ENCODE measurements at places on chromosomes 16 and 17. TPM values are rescaled to one million over a fixed set of nuclear protein-coding genes. Genes with fewer than 3 reads are reported as not detected.

DNA sequence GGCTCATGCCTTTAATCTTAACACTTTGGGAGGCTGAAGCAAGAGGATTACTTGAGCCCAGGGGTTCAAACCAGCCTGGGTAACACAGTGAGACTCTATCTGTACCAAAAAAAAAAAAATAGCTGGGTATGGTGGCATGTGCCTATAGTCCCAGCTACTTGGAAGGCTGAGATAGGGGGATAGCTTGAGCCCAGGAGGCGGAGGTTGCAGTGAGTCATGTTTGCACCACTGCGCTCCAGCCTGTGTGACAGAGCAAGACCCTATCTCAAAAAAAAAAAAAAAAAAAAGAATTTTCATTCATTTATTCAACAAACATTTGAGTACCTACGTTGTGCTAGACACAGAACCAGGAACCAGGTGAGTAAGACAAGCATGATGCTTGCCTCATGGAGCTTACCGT, 73.6 kb upstream of the MRTFB start:
- no peak for DNase-seq
- H3K4me1 ChIP-seq = peaks cover 24% of the 10 kb centered on the region
- H3K36me3 ChIP-seq = no peaks in the 10 kb centered on the region
- H3K4me3 ChIP-seq = no peak overlapping the region

GRCh38 chr16:4388271-4389021, 16.8 kb downstream of the VASN start:
- no peaks in the 10 kb centered on the region for H3K36me3 ChIP-seq
- no peak for DNase-seq
- H3K27ac ChIP-seq = no peak overlapping the region
- no peak overlapping the region for H3K4me3 ChIP-seq
- H3K27me3 ChIP-seq = no peaks in the 10 kb centered on the region
- H3K4me1 ChIP-seq = no peaks in the 10 kb centered on the region

- H3K4me3 ChIP-seq = no peak overlapping the region
- H3K4me1 ChIP-seq = peaks cover 22% of the 10 kb centered on the region
- H3K36me3 ChIP-seq = no peaks in the 10 kb centered on the region
- peaks cover 22% of the 10 kb centered on the region for H3K27me3 ChIP-seq
Observed at GRCh38 chr16:69481901-69482341, 57.5 kb downstream of the CYB5B start.

Gene TVP23A
- 0.60 TPM for total RNA-seq

Gene FBXW10B
- 1.2 TPM for total RNA-seq

DNA sequence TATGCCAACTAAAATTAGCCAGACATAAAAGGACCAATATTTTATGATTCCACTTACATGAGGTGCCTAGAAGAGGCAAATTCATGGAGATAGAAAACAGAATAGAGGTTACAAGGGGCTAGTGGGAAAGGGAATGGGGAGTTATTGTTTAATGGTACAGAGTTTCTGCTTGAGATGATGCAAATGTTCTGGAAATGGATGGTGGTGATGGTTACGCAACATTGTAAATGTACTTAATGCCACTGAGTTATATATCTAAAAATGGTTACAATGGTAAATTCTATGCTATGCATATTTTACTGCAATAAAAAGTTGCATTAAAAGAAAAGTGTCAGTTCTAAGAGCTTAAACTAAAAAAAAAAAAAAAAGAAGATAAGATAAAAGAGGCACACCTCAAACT, 17.9 kb downstream of the MT1X start:
- H3K27ac ChIP-seq = no peak overlapping the region
- H3K4me3 ChIP-seq = no peak overlapping the region
- DNase-seq = no peak
- H3K27me3 ChIP-seq = no peaks in the 10 kb centered on the region
- H3K36me3 ChIP-seq = peaks cover 2% of the 10 kb centered on the region
- peaks cover 10% of the 10 kb centered on the region for H3K4me1 ChIP-seq

DNA sequence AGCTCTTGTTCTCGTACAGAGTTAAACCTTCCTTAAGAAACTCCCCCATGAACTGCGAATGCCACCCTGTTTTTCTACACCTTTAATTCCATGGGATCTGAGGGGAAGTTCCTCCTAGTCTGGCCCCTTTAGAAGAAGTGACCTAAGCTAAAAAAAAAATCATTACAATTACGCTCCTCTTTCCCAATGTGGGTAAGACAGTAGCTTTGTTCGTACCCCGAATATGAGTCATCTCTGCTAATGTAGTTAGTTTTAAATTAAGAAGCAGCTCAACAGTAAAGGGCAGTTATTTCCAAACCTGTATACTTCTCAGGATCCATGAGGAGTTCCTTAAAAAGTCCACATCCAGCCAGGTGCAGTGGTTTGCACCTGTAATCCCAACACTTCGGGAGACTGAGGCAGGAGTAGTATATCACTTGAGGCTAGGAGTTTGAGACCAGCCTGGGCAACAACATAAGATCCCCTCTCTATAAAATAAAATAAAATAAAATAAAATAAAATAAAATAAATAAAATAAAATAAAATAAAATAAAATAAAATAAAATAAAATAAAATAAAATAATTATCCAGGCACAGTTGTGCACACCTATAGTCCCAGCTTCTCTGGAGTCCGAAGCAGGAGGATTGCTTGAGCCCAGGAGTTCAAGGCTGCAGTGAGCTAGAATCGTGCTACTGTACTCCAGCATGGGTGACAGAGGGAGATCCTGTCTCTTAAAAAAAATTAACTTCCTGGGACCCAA, 26.1 kb downstream of the RCVRN start:
- H3K27me3 ChIP-seq = no peaks in the 10 kb centered on the region
- H3K4me3 ChIP-seq = no peak overlapping the region
- H3K36me3 ChIP-seq = peaks cover 5% of the 10 kb centered on the region
- H3K4me1 ChIP-seq = no peaks in the 10 kb centered on the region
- H3K27ac ChIP-seq = no peak overlapping the region

Gene KLHL10
- total RNA-seq = not detected

DNA sequence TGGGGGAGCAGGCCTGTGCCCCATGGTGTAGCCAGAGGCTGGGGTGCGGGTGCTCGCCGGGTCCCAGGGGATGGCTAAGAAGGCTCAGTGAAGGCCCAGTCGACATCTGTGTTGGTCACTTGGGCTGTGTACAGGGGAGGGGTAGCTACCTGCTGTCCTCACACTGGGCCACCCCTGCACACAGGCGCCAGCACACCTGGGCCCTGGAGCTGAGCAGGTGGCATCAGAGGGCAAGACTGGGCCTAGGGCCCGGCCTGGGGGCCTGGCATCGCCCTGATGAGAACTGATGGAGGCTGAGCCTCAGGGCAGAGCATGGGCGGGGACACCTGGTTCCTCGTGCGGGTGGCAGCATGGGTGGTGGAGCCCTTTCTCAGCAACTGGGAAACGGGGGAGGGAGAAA, 870 bp upstream of the CTRB2 start:
- H3K4me1 ChIP-seq = no peaks in the 10 kb centered on the region
- no peak overlapping the region for H3K4me3 ChIP-seq
- no peak for DNase-seq
- H3K27ac ChIP-seq = no peak overlapping the region

Gene CEP20
- total RNA-seq = 59.4 TPM

GRCh38 chr16:86638642-86639041, 60.3 kb downstream of the FOXL1 start:
- no peak for DNase-seq
- no peak overlapping the region for H3K27ac ChIP-seq
- no peak overlapping the region for H3K4me3 ChIP-seq
- no peaks in the 10 kb centered on the region for H3K4me1 ChIP-seq

GRCh38 chr16:71352963-71353460, 5.5 kb upstream of the CALB2 start:
- no peak overlapping the region for H3K27ac ChIP-seq
- peaks cover 10% of the 10 kb centered on the region for H3K27me3 ChIP-seq
- no peaks in the 10 kb centered on the region for H3K4me1 ChIP-seq
- H3K4me3 ChIP-seq = no peak overlapping the region
- H3K36me3 ChIP-seq = no peaks in the 10 kb centered on the region

- H3K4me3 ChIP-seq = no peak overlapping the region
- no peak overlapping the region for H3K27ac ChIP-seq
- no peak for DNase-seq
- peaks cover 12% of the 10 kb centered on the region for H3K4me1 ChIP-seq
- H3K27me3 ChIP-seq = peaks cover 6% of the 10 kb centered on the region
Observed at GRCh38 chr17:56298846-56299245, 145.6 kb downstream of the ANKFN1 start.

DNA sequence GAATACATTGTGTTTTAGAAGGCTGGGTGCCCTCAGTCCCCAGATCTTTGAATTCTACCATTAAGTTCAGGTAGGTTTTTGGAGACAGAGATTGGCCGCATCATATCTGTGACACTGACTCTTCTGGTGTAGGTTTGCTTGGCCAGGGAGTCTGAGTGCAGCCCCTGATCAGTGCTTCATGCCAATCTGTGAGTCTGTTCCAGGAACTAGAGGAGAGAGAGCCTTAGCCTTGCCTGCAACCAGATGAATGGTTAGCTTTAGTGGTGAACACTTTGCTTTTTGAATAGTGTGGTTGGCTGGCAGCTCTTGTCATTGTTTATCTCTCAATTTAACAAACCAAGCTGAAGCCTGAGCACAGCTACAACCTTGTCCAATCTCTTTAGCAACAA, 87.8 kb downstream of the PLXDC1 start:
- H3K4me3 ChIP-seq = no peak overlapping the region
- no peak for DNase-seq
- H3K27me3 ChIP-seq = no peaks in the 10 kb centered on the region

Gene MPP2
- total RNA-seq = 4.0 TPM

DNA sequence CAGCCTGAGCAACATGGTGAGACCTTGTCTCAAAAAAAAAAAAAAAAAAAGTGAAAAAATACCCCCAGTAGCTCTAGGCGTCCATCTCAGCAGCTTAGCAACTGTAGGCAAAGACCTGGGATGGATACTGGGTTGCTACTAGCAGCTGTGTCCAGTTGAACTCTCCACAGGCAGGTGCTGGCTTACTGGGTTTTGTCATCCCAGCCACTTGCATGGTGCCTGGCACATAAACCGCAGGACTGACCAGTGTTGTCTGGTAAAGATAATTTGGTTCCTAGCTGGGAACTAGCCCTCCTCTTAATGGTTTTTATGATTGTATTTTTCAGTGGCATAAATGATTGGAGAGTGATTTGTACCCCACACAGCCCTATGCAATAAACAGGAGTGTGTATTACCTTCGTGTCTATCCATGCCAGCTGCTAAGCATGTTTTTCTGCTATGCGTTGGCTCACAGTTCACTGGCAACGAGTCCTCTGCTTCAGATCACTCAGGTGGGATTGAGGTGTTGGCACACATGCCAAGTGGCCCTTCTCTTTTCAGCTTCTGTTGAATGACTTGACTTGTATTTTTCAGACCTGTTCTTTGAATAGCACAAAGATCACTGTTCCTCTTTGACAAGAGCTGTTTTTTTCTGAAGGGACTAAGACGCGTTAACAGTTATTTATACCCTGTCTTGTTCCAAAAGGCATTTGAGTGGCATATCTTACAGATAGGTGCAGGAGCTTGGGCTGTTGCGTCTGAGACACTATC, 352.9 kb downstream of the SNX29 start:
- DNase-seq = no peak
- H3K27me3 ChIP-seq = no peaks in the 10 kb centered on the region
- H3K36me3 ChIP-seq = no peaks in the 10 kb centered on the region
- H3K4me1 ChIP-seq = peaks cover 5% of the 10 kb centered on the region

Gene C17orf113
- 1.3 TPM for total RNA-seq

Gene SLC35G6
- total RNA-seq = 0.25 TPM

DNA sequence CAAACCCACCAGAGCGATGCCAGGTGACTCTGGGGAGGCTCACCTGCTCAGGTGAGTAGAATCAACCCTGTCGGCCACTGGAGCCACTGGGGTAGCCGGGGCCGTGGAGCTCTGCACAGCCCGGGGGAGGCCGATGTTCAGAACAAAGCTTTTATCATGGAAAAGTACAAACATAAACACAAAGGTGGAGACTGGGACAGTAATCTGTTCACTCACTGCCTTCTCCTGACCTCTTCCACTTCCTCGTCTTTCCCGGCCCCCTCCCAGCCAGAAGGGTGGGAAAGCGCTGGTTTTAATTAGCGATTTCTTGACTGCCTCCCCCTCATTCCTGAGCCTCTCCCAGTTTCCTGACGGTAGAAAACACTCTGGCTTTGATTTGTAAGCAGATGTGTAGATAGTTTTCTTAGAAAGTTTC, 9.8 kb upstream of the TEX19 start:
- peaks cover 6% of the 10 kb centered on the region for H3K27me3 ChIP-seq
- DNase-seq = no peak
- H3K36me3 ChIP-seq = no peaks in the 10 kb centered on the region
- H3K4me1 ChIP-seq = peaks cover 18% of the 10 kb centered on the region
- H3K4me3 ChIP-seq = no peak overlapping the region

GRCh38 chr17:79990051-79990592, 45.5 kb downstream of the TBC1D16 start:
- no peaks in the 10 kb centered on the region for H3K27me3 ChIP-seq
- no peak for DNase-seq
- H3K4me3 ChIP-seq = no peak overlapping the region
- no peak overlapping the region for H3K27ac ChIP-seq
- H3K36me3 ChIP-seq = peaks cover 3% of the 10 kb centered on the region
